ENCODE measurements at places on chromosomes 3 and 15.

DNA sequence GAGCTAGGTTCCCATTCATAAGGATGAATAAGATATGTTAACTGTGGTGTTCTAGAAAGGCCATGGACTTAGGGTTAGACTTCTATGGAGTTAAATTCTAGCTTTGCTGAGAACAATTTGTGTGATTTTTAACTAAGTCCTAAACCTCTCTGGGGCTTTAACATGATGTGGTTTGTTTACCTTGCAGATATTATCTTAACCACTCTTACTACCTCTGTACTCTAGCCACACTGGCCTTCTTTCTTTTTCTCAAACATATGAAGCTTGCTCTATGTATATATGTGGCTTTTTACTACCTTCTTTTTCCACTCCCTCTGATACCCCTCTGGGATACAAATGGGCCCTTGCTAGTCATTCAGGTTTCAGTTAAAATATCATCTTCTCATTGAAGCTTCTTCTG lies 108.4 kb downstream of the ZNF609 start:
- DNase-seq = no peak

DNA sequence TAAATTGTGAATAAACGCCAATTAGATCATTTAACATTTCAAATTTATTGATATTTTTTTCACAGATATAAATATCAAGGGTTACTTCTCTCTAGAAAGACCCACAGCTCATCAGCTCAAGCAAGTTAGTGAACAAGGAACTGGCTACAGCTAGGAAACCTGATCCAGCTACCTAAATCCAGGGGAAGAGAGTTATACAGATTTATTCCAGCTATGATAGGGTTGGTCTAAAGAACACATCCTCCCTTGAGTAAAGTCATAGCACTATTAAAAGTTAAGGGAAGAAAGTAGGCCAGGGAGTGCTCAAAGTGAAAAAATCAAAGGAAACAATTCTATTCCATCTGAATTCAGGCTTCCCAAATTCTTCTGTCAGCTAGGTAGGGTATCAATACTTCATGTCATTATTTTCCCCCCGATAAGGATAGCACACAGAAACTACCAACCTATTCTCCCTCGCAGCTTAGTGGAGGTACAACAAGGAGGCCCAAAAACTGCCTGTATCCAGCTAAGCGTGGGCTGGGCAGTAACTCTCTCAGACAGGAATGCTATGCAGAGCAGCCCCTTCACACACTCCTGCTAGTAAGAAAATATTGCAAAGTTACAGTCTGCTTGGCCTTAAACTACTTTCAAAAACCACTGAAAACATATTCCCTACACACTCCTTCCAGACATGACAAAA lies 44.0 kb downstream of the DCUN1D1 start:
- DNase-seq = no peak

GRCh38 chr3:123833398-123833785 lies 50.7 kb downstream of the MYLK start:
- DNase-seq = no peak

- DNase-seq = no peak
Observed at GRCh38 chr3:49967291-49967690, 27.3 kb downstream of the RBM6 start.

DNA sequence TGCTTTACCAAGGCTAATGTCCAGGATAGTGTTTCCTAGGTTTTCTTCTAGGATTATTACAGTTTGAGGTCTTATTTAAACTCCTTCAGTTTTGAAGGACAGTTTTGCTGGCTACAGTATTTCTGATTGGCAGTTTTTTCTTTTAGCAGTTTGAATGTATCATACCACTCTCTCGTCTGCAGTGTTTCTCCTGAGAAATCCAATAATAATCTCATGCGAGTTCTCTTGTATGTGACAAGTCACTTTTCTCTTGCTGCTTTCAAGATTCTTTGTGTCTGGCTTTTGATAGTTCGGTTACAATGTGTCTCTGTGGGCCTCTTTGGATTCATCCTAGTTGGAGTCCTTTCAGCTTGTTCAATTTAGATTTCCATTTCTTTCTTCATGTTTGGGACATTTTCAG lies 53.0 kb upstream of the EHHADH start:
- DNase-seq = no peak

DNA sequence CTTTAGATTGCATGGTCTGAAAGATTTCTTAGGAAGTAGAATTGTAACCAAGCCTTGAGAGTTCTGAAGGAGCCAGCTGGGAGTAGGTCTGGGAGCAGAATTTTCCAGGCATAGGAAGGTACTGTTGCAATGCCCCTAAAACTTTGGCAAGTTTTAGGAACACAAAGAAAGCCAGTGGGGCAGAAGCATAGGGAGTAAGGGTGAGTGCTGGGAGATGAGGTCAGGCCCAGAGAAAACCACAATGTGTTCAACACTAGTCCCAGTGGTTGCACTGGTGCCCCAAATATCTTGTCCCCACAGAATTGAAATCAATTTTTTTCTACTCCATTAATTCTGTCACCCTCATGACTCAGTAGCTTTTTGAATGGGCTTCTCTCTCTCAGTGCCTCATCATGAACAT lies 120.7 kb upstream of the GALNT15 start:
- no peak for DNase-seq

- DNase-seq = no peak
Observed at GRCh38 chr3:42012935-42013690, 51.2 kb upstream of the ULK4 start.

GRCh38 chr3:94249491-94250079 lies 186.7 kb downstream of the NSUN3 start:
- no peak for DNase-seq

DNA sequence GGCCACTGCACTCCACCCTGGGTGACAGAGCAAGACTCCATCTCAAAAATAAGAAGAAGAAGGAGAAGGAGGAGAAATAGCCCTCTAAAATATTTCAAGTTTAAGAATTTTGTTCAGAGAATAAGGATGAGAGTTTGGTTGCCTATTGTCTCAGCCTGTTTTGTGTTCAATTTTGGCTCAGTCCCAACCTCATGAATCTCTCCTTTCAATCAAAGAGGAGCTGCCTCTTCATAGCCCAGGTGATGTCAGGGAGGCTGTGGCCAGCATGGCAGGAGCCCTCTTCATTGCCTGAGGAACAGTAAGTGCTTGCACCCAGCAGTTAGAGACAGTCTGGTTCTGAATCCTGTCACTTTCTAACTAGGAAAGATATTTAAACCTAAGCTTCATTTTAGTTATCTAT lies 55.0 kb downstream of the BDH1 start:
- DNase-seq = no peak

GRCh38 chr15:68719672-68720071 lies 101.0 kb downstream of the ANP32A start:
- DNase-seq = no peak

DNA sequence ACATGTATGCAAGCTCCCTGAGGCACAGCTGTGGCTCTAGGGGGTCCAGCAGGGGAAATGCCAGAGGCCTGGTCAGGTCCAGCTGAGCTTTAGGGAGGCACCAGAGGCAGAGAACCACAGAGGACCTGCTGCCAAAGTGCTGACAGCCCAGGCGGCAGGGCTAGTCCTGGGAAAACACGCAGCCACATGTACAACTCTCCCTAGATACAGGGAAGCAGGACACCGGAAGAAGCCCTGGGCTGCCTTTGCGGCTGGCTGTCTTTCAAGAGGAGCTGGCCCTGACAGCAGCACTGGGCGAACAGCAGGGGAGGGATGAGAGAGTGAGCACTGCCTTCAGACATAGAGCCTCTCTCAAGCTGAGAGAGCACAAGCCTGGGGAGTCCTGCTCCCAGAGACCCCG lies 40.7 kb downstream of the RFT1 start:
- DNase-seq = no peak

GRCh38 chr3:7733933-7734332 lies 767.7 kb upstream of the LMCD1 start:
- no peak for DNase-seq

GRCh38 chr15:81224232-81224631 lies 27.6 kb downstream of the IL16 start:
- no peak for DNase-seq

- no peak for DNase-seq
Observed at GRCh38 chr15:31390029-31390428, 63.4 kb downstream of the KLF13 start.

DNA sequence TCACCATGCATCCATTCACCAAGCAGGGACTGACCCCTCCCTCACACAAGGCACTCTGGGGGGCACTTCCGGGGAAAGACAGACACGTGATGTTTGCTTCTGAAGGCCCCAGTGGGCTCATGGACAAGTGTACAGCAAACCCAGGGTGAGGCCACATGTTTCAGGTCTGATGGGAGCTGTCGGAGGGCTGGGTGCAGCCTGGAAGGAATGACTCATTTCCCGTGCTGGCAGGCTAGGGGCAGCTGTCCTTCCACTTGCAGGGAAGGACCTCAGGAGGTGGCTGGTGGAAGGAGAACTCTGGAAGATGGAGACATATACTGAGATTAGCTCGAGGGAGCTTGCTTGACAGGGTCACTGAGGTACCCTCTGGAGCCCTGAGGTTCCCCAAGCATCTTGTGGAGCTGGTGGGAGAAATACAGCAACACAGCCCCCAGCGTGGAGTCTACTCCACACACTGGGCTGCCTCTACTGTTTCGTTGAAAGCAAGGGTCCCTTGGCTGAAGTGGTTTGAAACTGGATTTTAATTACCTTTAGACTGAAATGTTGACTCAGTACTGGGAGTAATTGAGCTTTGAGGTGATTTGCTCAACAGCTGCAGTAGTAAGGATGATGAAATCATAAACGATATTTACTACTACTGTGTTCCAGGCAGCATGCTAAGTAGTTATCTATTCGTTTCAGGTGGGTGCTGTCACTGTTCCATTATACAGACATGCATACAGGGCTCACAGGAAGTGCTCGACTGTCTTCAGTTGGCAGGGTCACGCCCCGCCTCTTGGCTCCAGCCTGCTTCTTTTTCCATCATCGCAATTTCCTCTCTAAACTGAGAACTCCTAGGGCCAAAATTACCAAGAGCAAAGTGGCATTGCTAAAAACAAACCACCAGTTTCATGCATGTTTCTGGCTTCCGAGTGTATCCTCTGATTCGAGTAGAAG lies 230.4 kb downstream of the ADAMTS17 start:
- DNase-seq = no peak

GRCh38 chr3:173748105-173748504 lies 350.6 kb downstream of the NLGN1 start:
- DNase-seq = no peak

GRCh38 chr15:90582553-90582952 lies 52.8 kb downstream of the CRTC3 start:
- peak; percentile 97 for DNase-seq

GRCh38 chr3:168782193-168782592 lies 686.5 kb upstream of the GOLIM4 start:
- no peak for DNase-seq
